ENCODE measurements at places on chromosomes 7 and 10.

DNA sequence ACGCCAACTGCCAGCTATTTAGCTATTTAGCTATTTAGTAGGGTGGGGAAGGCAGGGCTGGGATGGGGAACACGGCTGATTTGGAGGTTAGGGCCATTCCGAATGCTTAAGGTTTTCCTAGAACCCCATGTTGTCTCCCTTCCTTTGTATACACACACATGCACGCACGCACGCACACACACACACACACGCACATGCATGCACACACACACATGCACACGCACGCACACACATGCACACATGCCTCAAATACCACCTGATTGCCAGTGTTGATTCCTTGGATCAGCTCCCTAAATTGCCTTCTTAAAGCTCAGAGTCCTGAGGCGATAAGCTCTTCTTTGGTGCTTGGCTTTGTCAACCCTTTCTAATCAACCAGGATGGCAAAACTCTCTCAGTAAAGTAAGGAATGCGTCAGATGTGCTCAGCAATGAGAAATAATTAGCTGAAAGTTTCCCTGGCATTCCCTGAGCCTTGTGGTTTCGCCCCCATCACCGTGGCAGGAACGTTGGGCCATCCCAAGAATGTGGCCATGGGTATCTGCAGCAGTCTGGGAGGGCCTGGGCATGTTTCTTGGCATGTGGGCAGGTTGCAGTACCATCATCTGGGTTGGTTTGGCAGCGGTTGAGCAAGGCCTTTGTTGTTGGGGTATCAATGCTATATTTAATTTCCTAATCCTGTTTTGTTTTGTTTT lies 305.6 kb downstream of the LRMDA start:
- DNase-seq: no peak

GRCh38 chr7:73369622-73370021 lies 41.7 kb downstream of the FKBP6 start:
- DNase-seq: peak; percentile 3

GRCh38 chr7:98107313-98107721 lies 655 bp downstream of the LMTK2 start:
- peak; percentile 68 for DNase-seq

- no peak for DNase-seq
Observed at GRCh38 chr10:78960316-78960800, 108.4 kb upstream of the ZMIZ1 start.

DNA sequence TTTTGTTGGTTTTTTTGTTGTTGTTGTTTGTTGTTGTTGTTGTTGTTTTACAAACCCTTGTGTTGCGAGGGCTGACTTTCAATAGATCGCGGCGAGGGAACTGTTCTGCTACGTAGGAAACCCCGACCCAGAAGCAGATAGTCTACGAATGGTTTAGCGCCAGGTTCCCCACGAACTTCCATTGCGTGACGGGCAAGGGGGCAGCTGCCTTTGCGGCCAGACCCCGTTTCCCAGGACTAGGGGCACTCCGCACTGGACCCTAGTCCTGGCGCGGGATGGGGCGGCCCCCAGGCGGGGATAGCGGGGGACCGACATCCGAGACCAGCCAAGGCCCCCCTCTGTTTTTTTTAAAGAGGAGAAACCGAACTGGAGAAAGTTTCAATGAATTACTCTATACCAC lies 119.6 kb downstream of the LRRTM3 start:
- DNase-seq: no peak

- DNase-seq: peak; percentile 39
Observed at GRCh38 chr10:13536674-13537366, 8.0 kb upstream of the BEND7 start.

DNA sequence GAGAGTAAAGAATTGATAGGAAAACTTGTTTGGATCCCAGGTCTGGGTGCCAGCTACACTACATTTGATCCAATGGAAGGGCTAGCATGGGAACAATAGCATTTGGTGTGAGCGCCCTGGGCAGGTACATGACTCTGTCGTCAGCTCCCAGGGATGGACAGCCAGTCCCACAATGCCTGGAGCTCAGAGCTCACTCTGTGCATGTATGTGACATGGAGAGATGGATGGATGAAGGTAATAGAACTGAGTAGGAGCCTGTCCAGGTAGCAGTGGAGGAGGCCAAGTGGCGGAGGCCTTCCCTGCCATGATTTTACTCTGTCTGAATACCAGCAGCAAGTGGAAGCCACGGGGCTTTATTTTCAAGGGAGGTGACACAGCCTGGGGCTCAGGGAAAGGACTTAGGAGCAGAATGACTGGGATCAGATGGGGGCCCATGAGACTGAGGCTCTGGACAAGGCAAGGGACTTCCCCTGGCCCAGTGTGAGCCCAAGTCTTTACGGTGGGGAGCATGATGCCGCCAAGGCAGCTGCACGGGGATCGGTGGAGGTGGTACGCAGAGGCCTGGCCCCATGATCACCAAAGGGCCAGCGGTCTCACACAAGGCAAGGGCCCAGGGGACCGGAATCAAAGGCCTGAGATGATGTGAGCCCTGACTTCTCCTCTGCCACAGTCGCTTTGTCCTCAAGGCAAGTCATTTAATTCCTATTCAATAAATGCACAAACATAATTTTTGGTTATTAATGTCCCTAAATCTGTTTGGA lies 5.9 kb downstream of the PTPRE start:
- no peak for DNase-seq

All from K562 (cell line).